ENCODE measurements at places on chromosomes 1 and 21.
A peak's percentile ranks its signal among the peaks of the same experiment; 100 is the strongest.

GRCh38 chr1:33354707-33355316, 33.9 kb upstream of the A3GALT2 start:
- no peak overlapping the region for H3K4me3 ChIP-seq
- no peaks in the 10 kb centered on the region for H3K36me3 ChIP-seq
- no peaks in the 10 kb centered on the region for H3K27me3 ChIP-seq
- no peak overlapping the region for H3K27ac ChIP-seq
- DNase-seq, result no peak
- peaks cover 10% of the 10 kb centered on the region for H3K4me1 ChIP-seq

- H3K36me3 ChIP-seq, result peaks cover 4% of the 10 kb centered on the region
- peak; percentile 21 for DNase-seq
- H3K27me3 ChIP-seq, result no peaks in the 10 kb centered on the region
- H3K27ac ChIP-seq, result peak overlapping the region; percentile 68
Measured at GRCh38 chr1:21766210-21766609, 16.7 kb downstream of the USP48 start.

- peaks cover 6% of the 10 kb centered on the region for H3K4me1 ChIP-seq
- no peak overlapping the region for H3K27ac ChIP-seq
- DNase-seq, result no peak
- peaks cover 2% of the 10 kb centered on the region for H3K27me3 ChIP-seq
Measured at GRCh38 chr1:232868793-232869491, 63.7 kb downstream of the MAP10 start.

GRCh38 chr1:37599940-37600339, 4.2 kb upstream of the GNL2 start:
- no peak overlapping the region for H3K27ac ChIP-seq
- no peak overlapping the region for H3K4me3 ChIP-seq
- no peak for DNase-seq
- peaks cover 12% of the 10 kb centered on the region for H3K4me1 ChIP-seq

GRCh38 chr1:44554706-44555105, 119.6 kb downstream of the TMEM53 start:
- no peaks in the 10 kb centered on the region for H3K36me3 ChIP-seq
- H3K27me3 ChIP-seq, result peaks cover 4% of the 10 kb centered on the region
- no peak for DNase-seq
- no peak overlapping the region for H3K4me3 ChIP-seq

DNA sequence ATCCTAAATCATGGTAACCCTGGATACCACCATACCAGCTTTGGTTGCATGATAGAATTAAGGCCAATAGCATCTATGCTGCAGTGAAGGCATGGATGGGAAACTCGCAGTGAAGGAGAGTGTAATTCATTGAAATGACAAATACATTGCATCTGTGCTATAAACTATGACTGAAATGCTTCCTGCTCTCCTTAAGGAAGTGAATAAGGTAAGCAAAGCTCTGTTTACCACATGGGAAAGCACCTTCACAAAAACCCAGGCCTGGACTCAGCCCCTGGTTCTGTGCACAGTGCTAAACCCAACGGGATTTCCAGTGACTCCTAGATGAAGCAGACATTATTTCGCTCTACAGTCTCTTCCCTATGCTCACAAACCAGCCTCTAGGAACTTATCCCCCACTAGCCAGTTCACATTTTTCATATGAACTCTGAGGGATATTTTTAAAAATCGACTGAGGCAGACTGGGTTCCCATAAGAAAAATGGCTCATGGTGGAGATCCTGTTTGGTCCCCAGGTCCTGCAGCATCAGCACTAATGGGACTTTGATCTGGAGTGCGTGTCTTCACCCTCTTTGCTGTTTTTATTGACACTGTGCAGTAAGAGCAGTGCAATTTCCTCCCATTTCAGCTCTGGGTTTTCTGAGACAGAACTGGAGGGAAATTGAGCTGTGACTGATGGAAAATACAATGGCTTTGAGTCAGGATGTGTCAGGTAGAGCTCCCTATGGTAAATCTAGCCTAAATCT, 362.7 kb downstream of the SIPA1L2 start:
- no peaks in the 10 kb centered on the region for H3K4me1 ChIP-seq
- H3K27ac ChIP-seq, result no peak overlapping the region
- no peak for DNase-seq
- no peaks in the 10 kb centered on the region for H3K36me3 ChIP-seq

DNA sequence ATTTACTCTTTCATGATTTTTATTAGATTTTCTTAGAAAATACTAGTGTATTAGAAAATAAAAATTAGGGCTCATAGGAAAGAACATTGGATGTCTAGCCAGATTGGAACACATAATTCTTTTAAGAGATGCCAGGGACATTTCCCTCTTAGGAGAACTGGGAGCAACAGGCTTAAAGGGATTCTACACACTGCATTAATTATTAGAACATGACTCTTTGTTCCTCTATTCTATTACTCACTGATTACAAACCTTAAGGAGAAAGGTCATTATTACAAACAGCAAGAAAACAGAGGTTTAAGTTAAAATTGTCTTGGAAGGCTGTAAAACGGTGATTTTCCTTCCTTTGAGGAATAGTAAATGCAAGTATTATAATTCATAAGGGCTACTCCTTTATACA, 32.9 kb upstream of the VAV3 start:
- H3K4me3 ChIP-seq, result no peak overlapping the region
- no peaks in the 10 kb centered on the region for H3K36me3 ChIP-seq
- H3K4me1 ChIP-seq, result no peaks in the 10 kb centered on the region
- DNase-seq, result no peak

- no peaks in the 10 kb centered on the region for H3K27me3 ChIP-seq
- no peak for DNase-seq
- no peaks in the 10 kb centered on the region for H3K36me3 ChIP-seq
- H3K4me1 ChIP-seq, result no peaks in the 10 kb centered on the region
Measured at GRCh38 chr21:27164208-27165177, 197.6 kb upstream of the ADAMTS5 start.

- no peaks in the 10 kb centered on the region for H3K27me3 ChIP-seq
- no peak overlapping the region for H3K4me3 ChIP-seq
- DNase-seq, result no peak
- no peaks in the 10 kb centered on the region for H3K36me3 ChIP-seq
- no peak overlapping the region for H3K27ac ChIP-seq
- H3K4me1 ChIP-seq, result peaks cover 33% of the 10 kb centered on the region
Measured at GRCh38 chr1:172178886-172179285, 241.6 kb upstream of the C1orf105 start.

- H3K4me1 ChIP-seq, result peaks cover 4% of the 10 kb centered on the region
- H3K27ac ChIP-seq, result no peak overlapping the region
- no peak for DNase-seq
- H3K36me3 ChIP-seq, result no peaks in the 10 kb centered on the region
- H3K4me3 ChIP-seq, result no peak overlapping the region
- no peaks in the 10 kb centered on the region for H3K27me3 ChIP-seq
Measured at GRCh38 chr1:193674292-193674944, 488.0 kb upstream of the B3GALT2 start.

DNA sequence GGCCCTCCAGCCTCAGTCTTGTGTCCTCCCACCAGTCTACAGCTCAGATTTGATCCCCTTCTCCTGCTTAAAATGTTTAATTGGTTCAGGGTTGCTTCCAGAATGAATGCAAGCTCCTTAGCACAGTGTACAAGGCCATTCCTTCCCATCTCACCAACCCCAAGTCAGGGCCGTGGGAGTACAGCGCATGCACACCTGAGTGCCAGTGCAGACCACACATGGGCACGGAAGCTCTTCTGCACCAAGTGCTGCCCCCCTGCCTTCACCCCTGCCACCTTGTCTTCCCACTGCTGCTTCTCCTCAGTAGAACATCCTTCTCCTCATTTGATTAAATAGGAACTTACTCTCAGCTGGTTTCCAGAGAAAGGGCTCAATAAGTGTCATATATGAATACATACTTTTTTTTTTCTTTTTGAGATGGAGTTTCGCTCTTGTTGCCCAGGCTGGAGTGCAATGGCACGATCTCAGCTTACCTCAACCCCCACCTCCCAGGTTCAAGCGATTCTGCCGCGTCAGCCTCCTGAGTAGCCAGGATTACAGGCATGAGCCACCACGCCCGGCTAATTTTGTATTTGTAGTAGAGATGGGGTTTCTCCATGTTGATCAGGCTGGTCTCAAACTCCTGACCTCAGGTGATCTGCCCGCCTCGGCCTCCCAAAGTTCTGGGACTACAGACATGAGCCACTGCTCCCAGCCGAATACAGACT, 9.3 kb downstream of the PMF1 start:
- peaks cover 71% of the 10 kb centered on the region for H3K36me3 ChIP-seq
- peaks cover 78% of the 10 kb centered on the region for H3K4me1 ChIP-seq
- peak overlapping the region; percentile 65 for H3K4me3 ChIP-seq

GRCh38 chr21:42297377-42297776, 17.8 kb downstream of the TFF3 start:
- no peak overlapping the region for H3K27ac ChIP-seq
- DNase-seq, result no peak
- no peaks in the 10 kb centered on the region for H3K36me3 ChIP-seq
- peaks cover 13% of the 10 kb centered on the region for H3K4me1 ChIP-seq
- H3K4me3 ChIP-seq, result no peak overlapping the region

- H3K27ac ChIP-seq, result no peak overlapping the region
Measured at GRCh38 chr1:182309631-182310351, 81.8 kb downstream of the GLUL start.

GRCh38 chr21:38507374-38507942, 9.2 kb upstream of the ERG start:
- H3K4me3 ChIP-seq, result no peak overlapping the region
- no peak for DNase-seq
- peaks cover 19% of the 10 kb centered on the region for H3K27me3 ChIP-seq
- H3K36me3 ChIP-seq, result no peaks in the 10 kb centered on the region

DNA sequence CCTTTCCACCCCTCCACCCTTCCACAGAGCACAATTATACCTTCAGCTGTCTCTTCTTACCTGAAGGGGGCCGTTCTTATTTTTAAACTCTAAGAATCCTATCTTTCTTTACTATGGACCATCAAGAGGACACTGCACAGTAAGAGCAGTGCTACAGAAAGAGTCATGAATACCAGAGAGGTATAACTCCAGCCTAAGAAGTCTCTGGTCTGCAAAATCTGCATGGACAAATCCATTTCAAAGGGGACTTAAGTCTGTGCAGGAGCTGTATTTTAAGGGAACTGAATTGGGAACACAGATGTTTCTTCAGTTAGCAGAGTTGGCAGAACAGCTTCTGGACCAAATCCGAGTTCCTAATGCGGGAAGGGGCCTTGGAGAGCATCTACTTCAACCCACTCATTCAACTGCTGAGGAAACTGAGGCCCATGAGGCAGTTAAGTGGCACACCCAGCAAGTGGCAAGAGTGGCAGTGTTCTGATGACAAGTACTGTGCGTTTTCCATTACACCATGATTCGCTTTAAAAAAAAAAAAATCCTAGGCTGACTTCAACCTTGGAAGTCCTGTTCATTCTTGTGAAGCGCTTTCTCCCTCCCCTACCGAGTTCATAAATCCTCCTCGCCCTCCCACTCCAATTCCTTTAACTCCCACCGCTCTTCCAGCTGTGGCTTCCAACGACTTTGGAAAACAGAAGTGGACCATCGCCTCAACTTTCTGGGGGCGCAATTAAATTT, 1.8 kb downstream of the PLPP3 start:
- peaks cover 45% of the 10 kb centered on the region for H3K27me3 ChIP-seq
- H3K36me3 ChIP-seq, result peaks cover 1% of the 10 kb centered on the region
- no peak overlapping the region for H3K27ac ChIP-seq

- peaks cover 3% of the 10 kb centered on the region for H3K27me3 ChIP-seq
- H3K36me3 ChIP-seq, result no peaks in the 10 kb centered on the region
- no peak overlapping the region for H3K27ac ChIP-seq
- H3K4me3 ChIP-seq, result no peak overlapping the region
Measured at GRCh38 chr1:222026280-222026679, 284.4 kb upstream of the DUSP10 start.

- peaks cover 49% of the 10 kb centered on the region for H3K4me1 ChIP-seq
- no peaks in the 10 kb centered on the region for H3K27me3 ChIP-seq
- no peak overlapping the region for H3K27ac ChIP-seq
- H3K4me3 ChIP-seq, result no peak overlapping the region
Measured at GRCh38 chr1:154350383-154350782, 25.1 kb downstream of the ATP8B2 start.

- no peak for DNase-seq
- no peak overlapping the region for H3K27ac ChIP-seq
- peaks cover under 1% of the 10 kb centered on the region for H3K36me3 ChIP-seq
- H3K4me3 ChIP-seq, result no peak overlapping the region
Measured at GRCh38 chr1:211752317-211752716, 76.9 kb upstream of the NEK2 start.

- H3K27me3 ChIP-seq, result peaks cover 5% of the 10 kb centered on the region
- no peak overlapping the region for H3K4me3 ChIP-seq
- no peak for DNase-seq
- no peak overlapping the region for H3K27ac ChIP-seq
- no peaks in the 10 kb centered on the region for H3K36me3 ChIP-seq
- no peaks in the 10 kb centered on the region for H3K4me1 ChIP-seq
Measured at GRCh38 chr1:200166411-200166810, 138.9 kb downstream of the NR5A2 start.

DNA sequence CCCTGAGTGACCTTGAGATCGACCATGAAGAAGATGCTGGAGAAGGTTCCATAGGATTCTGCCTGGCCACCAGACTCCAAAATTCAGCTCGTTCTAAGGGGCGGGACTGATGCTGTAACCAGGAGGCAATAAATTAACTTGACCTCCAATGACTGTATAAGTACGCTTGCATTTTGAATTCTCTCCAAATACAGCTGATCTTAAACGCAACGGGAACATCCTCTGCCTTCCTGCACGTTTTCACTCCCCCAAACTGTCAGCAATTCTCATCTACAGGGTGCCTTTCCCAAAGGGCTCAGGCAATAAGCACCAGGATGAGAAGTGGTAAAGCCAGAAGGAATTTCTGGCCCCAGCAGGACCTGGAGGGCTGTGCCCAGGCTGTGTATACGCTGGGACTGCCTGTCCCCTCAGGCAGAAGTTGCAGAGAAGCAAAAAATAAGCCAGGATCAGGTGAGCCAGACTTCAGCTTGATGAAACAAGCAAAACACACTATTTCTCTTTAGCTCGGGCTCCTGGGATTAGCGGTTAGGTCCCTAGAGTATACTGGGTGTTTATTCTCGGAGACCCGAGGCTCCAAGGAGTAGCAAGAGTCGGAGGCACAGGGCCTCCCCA, 124.8 kb downstream of the LRIG2 start:
- no peaks in the 10 kb centered on the region for H3K36me3 ChIP-seq
- no peaks in the 10 kb centered on the region for H3K27me3 ChIP-seq
- H3K4me3 ChIP-seq, result no peak overlapping the region
- no peak overlapping the region for H3K27ac ChIP-seq
- no peaks in the 10 kb centered on the region for H3K4me1 ChIP-seq

DNA sequence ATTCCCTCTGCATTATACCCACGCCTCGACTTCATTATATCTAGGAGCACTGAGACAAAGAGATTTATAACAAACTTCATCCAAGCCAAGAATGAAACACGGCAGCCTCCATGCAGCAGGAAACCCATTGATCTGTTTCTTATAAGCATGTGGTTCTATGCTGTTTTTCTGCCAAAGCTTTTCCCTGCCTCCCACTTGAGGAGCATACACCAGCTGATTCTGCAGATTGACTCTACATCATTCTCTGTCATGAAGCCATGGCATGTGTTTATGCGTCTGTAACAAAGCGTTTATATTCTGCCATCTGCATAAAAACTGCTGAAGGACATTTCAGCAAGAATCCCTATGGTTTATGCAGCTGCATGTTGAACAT, 102.0 kb downstream of the CYYR1 start:
- no peak overlapping the region for H3K27ac ChIP-seq
- DNase-seq, result no peak
- peaks cover 19% of the 10 kb centered on the region for H3K4me1 ChIP-seq
- H3K27me3 ChIP-seq, result peaks cover 2% of the 10 kb centered on the region
- no peaks in the 10 kb centered on the region for H3K36me3 ChIP-seq

Measured in activated CD4-positive, alpha-beta T cell treated with anti-CD3 and anti-CD28 coated beads for 36 hours (primary cell).